ENCODE measurements at places on chromosomes 11 and 22.

DNA sequence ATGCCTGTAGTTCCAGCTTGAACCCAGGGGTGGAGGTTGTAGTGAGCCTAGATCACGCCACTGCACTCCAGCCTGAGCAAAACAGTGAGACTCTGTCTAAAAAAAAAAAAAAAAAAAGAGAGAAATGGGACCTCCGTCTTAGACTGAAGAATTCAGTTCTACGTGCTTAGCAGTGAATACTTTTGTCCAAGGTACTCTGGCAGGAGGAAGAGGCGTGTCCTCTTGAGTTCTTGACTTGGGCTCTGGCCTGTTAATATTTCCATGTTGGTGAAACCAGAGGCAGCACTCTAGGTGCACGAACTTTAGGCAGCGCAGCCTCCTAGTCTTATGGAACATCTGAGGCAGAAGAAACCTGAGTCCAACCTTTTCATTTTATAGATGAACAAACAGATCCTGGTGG, 2.4 kb downstream of the HMBS start:
- DNase-seq = no peak

GRCh38 chr11:74949753-74950137, 679 bp downstream of the SPCS2 start:
- no peak for DNase-seq

DNA sequence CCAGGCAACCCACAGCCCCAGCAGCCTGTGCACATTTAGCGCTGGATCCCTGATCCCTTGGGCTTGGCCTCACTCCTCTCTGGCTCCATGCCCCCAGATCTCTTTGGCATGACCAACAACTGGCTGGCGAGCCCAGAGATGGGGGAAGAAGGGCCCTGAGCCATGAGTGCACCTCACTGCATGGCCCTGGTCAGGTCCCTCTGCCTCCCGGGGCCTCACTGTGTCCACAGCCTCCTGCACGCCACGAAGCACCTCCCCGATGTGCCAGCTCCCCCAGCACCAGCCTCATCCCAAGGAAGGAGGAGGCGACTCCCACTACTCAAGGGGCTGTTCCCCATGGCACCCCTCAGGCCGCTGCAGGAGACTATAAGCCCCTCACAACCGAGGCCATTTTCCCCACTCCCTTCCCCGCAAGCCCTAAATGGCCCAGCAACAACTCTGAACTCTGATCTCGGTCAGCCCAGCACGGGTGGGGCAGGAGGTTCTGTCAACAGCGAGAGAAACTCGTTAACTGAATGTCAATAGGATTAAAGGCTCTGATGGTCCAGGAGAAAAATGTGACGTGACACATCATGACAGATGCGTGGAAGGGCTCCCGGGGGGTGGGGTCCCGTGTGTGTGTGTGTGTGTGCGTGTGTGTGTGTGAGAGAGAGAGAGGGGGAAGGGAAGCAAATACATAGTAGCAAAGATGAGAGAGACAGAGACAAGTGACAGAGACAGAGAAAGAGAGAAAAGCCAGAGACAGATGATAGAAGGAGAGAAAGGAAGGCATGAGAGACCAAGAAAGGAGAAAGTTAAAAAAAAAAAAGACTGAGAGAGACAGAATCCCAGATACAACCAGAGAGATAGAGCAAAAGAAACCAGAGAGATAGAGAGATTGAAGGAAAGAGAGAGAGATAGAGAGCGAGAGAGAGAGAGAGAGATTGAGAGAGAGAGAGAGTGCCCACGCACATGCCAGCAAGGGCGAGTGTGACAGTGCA, 28.4 kb upstream of the SYT7 start:
- DNase-seq = no peak

DNA sequence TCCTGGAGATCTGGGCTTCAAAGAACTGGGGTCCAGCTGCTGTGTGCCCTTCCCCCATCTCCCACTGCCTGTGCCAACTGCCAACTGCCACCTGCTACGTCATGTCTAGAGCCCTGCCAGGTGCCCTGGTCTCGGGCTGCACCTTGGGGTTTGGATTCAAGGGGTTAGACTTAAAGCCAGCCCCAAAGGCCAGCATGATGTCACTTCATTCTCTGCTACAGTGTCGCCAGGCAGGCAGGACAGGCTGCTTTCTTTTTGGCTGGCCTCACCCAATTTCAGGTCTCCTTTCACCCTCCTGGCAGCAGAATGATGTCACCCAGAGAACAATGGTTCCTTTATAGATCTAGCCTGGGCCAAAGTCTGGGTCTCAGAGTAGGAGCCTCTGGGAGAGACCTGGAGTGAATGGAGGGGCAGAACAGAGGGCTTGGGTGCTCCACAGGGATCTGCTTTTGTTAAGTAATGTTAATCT, 79.5 kb upstream of the CRYBB3 start:
- DNase-seq = no peak

DNA sequence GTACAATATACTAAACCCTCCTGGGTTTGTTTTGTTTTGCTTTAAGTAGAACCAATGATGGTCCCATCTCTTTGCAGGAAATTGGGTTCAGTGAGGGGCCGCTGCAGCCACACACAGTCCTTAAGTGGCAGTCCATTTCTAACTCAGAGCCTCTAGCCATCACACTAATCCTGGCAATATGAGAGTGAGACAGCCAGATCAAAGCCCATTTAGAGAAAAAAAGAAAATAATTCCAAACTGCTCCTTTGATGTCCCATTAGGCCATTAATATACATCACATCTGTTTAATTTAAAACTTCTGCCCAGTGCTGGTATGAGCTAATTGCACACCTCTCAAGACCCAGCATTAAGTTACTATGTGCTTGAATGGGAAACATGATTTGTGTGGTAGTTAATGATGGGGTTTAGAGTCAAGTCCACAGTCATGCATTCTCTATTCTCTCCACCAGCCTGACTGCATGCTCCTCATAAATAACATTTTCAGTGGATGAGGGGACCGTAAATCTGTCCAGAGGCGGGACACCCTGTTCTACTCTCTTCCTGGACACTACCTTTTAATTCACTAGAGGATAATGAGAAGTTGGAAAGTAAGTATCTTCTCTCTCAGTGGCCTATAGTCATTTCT, 53.8 kb upstream of the BIRC3 start:
- DNase-seq = no peak

DNA sequence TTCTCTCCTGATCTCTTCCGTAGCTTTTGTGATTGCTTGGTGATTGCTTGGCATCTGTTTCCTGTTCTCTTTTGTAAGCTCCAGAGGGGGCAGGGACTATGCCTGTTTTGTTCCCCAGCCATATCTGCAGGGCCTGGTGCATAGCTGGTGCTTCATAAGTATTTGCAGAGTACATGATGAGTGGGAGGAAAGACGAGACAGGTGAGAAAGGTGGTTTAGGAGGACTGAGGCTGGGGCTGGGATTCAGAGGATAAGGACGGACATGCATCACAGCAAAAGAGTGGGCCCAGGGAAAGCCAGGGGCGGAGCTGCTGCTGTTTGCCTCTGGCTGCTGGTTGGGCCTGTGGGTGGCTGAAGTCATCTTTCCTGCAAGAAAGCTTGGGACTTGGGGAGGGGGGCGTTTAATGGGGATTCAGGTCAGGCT, 62.4 kb downstream of the DSCAML1 start:
- DNase-seq = no peak

- DNase-seq = no peak
Observed at GRCh38 chr11:103844327-103845215, 191.9 kb upstream of the DDI1 start.

GRCh38 chr11:68893282-68893681, 10.3 kb downstream of the MRPL21 start:
- no peak for DNase-seq

- no peak for DNase-seq
Observed at GRCh38 chr11:36264973-36265344, 24.3 kb downstream of the COMMD9 start.

GRCh38 chr22:40108396-40108795, 69.3 kb upstream of the TNRC6B start:
- DNase-seq = no peak

GRCh38 chr22:39893526-39893925, at the start of gene ENTHD1:
Gene ENTHD1 (minus strand): TSS chr22:39893760. CDS start chr22:39887748, 6,012 bp downstream.
- no peak for DNase-seq
